ENCODE measurements at places on chromosomes 6 and 20. TPM values are rescaled to one million over a fixed set of nuclear protein-coding genes. Genes with fewer than 3 reads are reported as not detected.

The PBOV1 gene
- not detected for total RNA-seq

The ANKRD66 gene
- total RNA-seq: not detected

The LY6G6F gene
- not detected for total RNA-seq

The LINC00237 gene
- total RNA-seq: not detected

The SLC17A2 gene
- not detected for total RNA-seq

The ZSCAN23 gene
- 2.1 TPM for total RNA-seq

The RNF182 gene
- 5.3 TPM for total RNA-seq

The NDRG3 gene
- 27.6 TPM for total RNA-seq

The ENPP1 gene
- total RNA-seq: 8.6 TPM

All from chondrocyte (in vitro differentiated cells).